ENCODE measurements at places on chromosomes 7 and 10. TPM values are rescaled to one million over a fixed set of nuclear protein-coding genes. Genes with fewer than 3 reads are reported as not detected.

The MET gene
- 0.23 TPM for total RNA-seq

The SPDYE2B gene
- total RNA-seq, result not detected

The SPAG6 gene
- total RNA-seq, result not detected

The C10orf143 gene
- total RNA-seq, result 9.2 TPM

The OR2A42 gene
- total RNA-seq, result not detected

The FAM13C gene
- not detected for total RNA-seq

The TMEM270 gene
- not detected for total RNA-seq

The ARMH3 gene
- 31.4 TPM for total RNA-seq

The LRRTM3 gene
- not detected for total RNA-seq

The ARHGEF5 gene
- total RNA-seq, result 12.0 TPM

The FFAR4 gene
- total RNA-seq, result not detected

The HOXA11 gene
- total RNA-seq, result not detected

The RHBDD2 gene
- 53.2 TPM for total RNA-seq

The SYT15B gene
- not detected for total RNA-seq

The C10orf62 gene
- not detected for total RNA-seq
